Left cardiac atrium (tissue), 4 donors: ENCODE measurements at places on chromosomes 2 and 18.

DNA sequence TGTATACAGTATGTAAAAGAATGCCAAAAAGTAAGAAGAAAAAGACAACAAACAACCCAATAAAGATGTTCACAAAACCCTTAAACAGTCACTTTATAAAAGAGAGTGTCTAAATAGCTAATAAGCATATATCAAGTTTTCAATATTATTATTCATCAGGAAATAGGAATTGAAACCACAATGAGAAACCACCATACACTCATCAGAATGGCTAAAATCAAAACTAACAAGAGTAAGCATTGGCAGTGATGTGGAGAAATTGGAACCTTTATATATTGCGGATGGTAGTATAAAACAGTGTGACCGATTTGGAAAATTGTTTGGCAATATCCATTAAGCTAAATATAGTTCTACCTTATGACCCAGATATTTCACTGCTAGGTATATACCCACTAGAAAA lies 20.5 kb upstream of the TGFA start:
- DNase-seq: no peak

DNA sequence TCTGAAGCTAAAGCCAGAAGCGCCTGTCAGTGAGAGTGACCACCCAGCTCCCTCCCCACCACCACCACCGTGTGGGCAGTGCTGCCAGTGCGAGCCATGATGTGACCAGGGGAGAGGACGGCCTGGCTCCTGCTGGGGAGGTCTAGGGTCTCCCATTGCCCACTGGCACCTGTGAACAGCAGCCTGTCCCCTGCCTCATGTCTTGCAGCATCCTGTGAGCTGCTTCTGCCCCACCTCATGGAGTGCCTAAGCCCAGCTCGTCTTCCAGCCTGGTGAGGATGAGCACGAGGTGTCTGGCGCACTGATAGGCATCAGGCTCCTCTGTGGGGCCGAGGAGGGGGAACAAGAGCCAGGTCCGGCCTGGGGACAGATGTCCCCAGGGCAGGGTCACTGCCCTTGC lies 61.4 kb downstream of the FAM168B start:
- DNase-seq: no peak

DNA sequence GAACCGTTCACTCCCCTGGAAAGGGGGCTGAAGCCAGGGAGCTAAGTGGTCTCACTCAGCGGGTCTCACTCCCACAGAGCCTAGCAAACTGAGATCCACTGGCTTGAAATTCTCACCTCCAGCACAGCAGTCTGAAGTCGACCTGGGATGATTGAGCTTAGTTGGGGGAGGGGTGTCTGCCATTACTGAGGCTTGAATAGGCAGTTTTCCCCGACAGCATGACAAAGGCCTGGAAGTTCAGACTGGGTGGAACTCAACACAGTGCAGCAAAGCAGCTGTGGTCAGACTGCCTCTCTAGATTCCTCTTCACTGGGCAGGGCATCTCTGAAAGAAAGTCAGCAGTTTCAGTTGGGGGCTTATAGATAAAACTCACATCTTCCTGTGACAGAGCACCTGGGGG lies 292.5 kb downstream of the NUP35 start:
- DNase-seq: no peak

DNA sequence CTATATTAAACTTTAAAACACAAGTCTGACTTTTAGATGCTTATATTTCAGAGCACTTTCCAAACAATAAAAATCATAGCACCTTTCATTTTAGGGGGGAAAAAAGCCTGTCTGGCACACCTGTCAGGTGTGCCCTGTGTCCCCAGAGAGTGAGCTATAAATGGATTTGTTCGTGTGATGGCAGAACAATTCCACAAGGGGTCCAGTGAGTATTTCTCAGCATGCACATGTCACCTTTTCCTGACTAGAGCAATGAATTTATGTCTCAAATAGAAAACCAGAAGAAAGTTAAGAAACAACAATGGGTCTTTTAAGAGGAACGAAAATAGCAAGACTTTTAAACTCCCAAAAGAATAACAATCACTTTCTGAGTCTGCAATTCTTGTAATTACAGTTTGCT lies 55.9 kb downstream of the ACVR1C start:
- DNase-seq: no peak

DNA sequence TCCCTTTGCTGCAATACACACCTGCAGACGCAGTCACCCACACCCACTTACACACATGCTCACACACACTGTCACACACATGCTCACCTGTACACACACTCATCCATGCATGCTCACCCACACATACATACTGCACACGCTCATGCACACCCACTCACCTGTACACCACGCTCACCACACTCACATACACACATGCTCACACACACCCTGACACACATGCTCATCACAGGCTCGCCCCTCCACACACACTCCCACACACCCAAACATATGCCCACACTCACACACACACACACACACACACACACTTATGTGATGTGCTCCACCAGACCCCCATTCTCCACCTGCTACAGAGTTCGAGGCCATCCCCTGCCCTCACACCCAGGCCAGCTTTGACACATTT lies 22.8 kb upstream of the CREG2 start:
- no peak for DNase-seq

- no peak for DNase-seq
Observed at GRCh38 chr2:158134655-158135054, 33.0 kb downstream of the UPP2 start.
